ENCODE measurements at places on chromosomes 12 and 14.

DNA sequence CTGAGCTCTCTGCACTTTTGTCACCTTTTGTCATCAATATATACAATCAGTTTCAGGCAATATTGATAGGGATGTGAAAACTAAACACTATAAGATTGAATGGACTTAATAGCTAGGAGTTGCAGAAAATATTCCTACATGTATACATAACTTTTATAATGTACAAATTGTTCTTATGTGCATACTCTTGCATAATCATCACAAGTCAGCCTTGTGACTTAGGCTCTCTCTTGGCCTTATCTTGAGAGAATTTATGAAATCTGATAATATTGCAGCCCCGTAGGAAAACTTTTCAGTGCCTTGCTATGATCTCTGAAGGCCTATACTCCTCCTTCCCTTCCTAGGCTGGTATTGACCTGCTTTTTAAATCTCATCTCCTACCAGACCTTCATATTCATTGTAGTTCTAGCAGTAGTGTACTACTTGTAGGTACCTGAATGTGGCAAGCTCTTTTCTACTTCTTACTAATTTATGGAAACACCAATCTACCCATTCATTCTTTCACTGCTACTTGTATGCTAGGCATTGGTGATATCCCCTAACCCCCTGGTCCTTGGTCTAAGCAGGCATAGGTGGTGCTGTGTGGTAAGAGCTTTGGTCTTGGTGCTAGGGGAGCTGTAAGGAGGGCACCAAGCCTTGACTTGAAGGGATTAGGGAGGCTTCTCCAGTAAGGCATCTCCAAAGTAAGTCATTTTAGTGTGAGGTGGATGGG is 100.0 kb downstream of the PRKCH start:
- H3K27ac ChIP-seq = peak overlapping the region; percentile 10
- H3K36me3 ChIP-seq = peaks cover 64% of the 10 kb centered on the region
- DNase-seq = no peak
- H3K4me3 ChIP-seq = no peak overlapping the region
- no peaks in the 10 kb centered on the region for H3K27me3 ChIP-seq
- peaks cover 33% of the 10 kb centered on the region for H3K4me1 ChIP-seq

DNA sequence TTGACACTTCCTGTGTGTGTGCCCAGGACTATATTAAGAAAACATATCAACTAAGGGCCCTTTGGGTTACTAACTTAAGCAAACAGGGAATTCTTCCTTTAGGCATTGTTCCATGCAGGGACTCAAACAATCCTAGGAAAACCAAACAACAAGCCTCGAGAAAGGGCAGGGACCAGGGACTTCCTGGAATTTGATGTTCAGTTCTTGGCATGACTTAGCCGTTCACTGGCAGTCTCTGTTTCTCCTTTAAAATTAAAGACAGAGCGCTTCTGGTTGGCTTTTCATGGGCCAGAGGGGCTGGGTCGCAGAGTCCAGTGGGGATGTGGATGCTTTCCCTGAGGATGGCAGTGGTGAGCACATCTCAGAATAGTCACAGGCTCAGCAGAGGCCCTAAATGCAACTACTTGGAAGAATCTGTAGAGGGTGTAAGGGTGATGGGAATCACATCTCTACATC is 35.2 kb downstream of the RNFT2 start:
- no peaks in the 10 kb centered on the region for H3K27me3 ChIP-seq
- no peak overlapping the region for H3K4me3 ChIP-seq
- peaks cover 5% of the 10 kb centered on the region for H3K4me1 ChIP-seq
- H3K27ac ChIP-seq = no peak overlapping the region

DNA sequence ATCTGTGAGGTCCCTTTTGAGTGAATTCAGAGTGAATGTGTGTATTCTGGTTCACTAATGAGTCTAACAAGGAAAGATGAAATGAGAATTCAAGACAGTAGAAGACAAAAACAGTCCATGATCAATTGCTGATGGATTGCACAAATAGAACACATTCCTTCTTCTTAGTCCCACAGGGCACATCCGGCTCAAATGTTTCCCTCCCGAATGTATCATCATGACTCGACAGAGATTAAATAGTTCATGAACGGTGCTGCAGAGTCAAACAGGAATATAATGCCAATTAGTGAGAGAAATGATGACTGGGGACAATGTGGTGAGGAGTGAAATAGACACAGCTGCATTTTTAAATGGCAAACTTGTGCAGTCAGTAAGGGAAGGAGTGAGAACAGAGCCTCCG is 11.5 kb upstream of the SFSWAP start:
- peaks cover 7% of the 10 kb centered on the region for H3K4me1 ChIP-seq
- no peak overlapping the region for H3K4me3 ChIP-seq
- DNase-seq = no peak
- H3K27me3 ChIP-seq = peaks cover 3% of the 10 kb centered on the region

GRCh38 chr14:96103560-96104460 is 64.6 kb downstream of the C14orf132 start:
- H3K27ac ChIP-seq = no peak overlapping the region
- no peaks in the 10 kb centered on the region for H3K4me1 ChIP-seq
- no peak overlapping the region for H3K4me3 ChIP-seq
- H3K36me3 ChIP-seq = no peaks in the 10 kb centered on the region

- no peaks in the 10 kb centered on the region for H3K4me1 ChIP-seq
- H3K27me3 ChIP-seq = no peaks in the 10 kb centered on the region
- no peaks in the 10 kb centered on the region for H3K36me3 ChIP-seq
- H3K27ac ChIP-seq = no peak overlapping the region
Measured at GRCh38 chr14:104591506-104592291, 12.1 kb downstream of the C14orf180 start.

GRCh38 chr12:119740830-119741229 is 72.9 kb downstream of the PRKAB1 start:
- no peaks in the 10 kb centered on the region for H3K4me1 ChIP-seq
- no peak for DNase-seq
- no peak overlapping the region for H3K27ac ChIP-seq

GRCh38 chr12:45244561-45245343 is 28.9 kb downstream of the ANO6 start:
- H3K36me3 ChIP-seq = peaks cover 11% of the 10 kb centered on the region
- DNase-seq = no peak
- H3K27me3 ChIP-seq = no peaks in the 10 kb centered on the region
- peak overlapping the region; percentile 34 for H3K4me3 ChIP-seq

GRCh38 chr14:78324353-78324752 is 154.2 kb downstream of the NRXN3 start:
- DNase-seq = no peak
- H3K36me3 ChIP-seq = no peaks in the 10 kb centered on the region
- no peak overlapping the region for H3K4me3 ChIP-seq

GRCh38 chr14:104999361-104999760 is 13.8 kb downstream of the CLBA1 start:
- H3K27ac ChIP-seq = no peak overlapping the region
- H3K4me3 ChIP-seq = no peak overlapping the region
- no peaks in the 10 kb centered on the region for H3K27me3 ChIP-seq
- peaks cover 15% of the 10 kb centered on the region for H3K36me3 ChIP-seq

DNA sequence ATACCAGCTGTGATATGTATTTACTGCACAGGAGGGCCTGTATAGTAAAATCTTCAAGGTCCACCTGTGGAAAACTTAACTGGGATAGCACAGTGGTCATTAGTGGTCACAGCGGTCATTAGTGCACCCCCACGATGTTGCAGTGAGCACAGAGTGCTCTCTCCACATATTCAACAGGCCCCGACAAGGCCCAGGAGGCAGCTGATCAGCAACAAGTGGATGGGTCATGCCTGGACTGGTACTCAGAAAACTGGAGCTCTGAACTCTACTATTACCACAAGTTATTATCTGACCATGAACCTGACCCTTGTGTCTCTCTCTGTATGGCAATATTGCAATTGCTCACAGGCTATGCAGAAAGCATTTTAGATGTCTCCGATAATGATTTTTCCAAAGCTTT is 129.5 kb downstream of the SLC35F4 start:
- no peak overlapping the region for H3K27ac ChIP-seq
- no peaks in the 10 kb centered on the region for H3K27me3 ChIP-seq
- no peaks in the 10 kb centered on the region for H3K4me1 ChIP-seq
- DNase-seq = no peak

DNA sequence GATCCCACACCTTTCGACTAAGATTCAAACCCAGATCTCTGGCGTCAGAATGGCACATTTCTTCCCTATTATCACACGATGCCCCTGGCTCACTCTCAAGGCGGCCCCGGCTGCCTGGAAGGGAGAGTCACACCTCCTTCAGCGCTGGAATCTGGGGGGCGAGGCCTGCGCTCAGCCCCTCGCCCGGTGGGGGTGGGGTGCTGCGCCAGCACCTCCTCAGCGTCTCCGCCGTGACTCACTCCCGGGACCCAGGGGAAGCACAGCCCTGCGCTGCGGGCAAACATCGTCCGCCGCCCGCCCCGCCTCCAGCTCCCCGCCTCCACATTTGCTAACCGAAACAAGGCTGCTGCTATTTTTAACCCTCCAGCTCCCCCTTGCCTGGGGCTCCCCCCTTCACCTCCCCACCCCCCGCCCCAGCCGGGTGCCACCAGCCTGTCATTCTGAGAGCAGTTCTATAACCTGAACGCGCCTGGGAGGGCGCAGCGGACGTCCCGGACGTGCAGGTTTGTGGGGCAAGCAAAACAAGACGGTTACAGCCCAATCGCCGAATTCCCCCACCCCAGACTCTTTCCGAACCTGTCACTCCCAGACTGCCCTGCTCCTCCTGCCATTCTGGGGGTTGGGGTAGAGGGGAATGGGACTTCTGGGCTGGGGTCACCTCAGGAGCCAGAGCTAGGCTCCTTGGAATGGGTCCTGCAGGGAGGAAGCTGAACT is 6.7 kb downstream of the HDAC7 start:
- H3K4me3 ChIP-seq = peak overlapping the region; percentile 91
- peaks cover 48% of the 10 kb centered on the region for H3K36me3 ChIP-seq
- H3K27ac ChIP-seq = peak overlapping the region; percentile 96
- DNase-seq = peak; percentile 98
- no peaks in the 10 kb centered on the region for H3K27me3 ChIP-seq

DNA sequence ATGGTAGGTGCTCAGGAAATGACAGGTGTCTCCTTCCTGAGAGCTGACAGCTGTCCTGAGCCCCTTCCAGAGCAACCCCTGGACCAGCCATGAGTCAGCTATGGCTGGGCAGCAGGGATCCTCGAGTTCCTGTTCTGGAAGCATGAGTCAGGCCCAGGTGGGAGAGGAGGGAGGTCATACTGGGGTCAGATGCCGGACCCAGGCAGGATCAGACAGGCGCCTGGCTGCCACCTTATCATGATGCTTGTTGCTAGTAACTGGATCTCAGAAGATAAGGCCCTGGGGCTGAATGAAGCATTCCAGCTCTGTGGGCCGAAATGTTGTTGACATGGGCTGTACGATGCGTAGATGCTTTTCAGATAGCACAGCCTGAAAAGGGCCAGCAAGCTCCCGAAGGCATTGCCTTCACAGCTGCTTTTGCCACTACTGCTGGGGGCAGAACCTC is 17.4 kb upstream of the KRT7 start:
- no peaks in the 10 kb centered on the region for H3K4me1 ChIP-seq
- no peak for DNase-seq
- H3K27ac ChIP-seq = no peak overlapping the region
- H3K4me3 ChIP-seq = no peak overlapping the region

DNA sequence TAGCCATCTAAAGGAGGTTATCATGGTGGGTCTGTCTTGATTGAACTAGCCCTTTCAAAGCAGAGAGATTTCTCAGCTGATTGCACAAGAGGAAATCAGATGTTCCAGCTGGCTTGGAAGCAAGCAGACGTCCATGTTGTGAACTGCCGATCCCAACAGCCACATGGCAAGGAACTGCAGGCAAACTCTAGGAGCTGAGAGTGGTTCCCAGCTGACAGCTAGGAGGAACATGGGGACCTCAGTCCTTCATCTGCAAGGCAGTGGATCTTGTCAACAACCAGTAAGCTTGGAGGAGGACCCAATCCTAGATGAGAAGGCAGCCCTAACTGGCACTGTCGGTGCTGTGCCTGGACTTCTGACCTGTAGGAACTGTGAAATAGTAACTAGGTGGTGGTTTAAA is 7.7 kb downstream of the ACVR1B start:
- no peak for DNase-seq
- H3K36me3 ChIP-seq = peaks cover under 1% of the 10 kb centered on the region
- H3K4me3 ChIP-seq = no peak overlapping the region
- peaks cover 12% of the 10 kb centered on the region for H3K27me3 ChIP-seq
- peaks cover 2% of the 10 kb centered on the region for H3K4me1 ChIP-seq

DNA sequence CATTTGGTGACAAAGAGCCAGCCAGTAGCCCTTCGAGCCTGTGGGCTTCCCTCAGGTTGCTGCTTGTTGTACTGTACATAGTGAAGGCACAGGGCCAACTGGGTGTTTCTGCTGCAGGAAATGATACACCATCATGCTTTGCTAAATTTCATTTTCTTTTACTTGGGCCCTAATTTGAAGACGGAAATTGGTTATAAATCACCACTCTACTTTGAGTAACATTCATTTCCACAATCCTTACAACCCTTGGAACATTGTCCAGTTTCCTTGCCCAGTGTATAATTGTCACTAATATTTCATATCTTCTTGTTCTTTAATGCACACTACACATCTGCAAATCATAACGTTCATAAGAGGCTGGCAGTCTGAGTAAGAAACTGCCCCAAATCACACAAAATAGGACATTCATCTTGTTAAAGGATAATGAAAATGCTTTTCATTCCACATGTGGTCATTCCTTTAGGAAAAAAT is 30.2 kb downstream of the MSRB3 start:
- H3K27me3 ChIP-seq = peaks cover 24% of the 10 kb centered on the region
- H3K4me3 ChIP-seq = no peak overlapping the region
- no peak for DNase-seq
- no peaks in the 10 kb centered on the region for H3K4me1 ChIP-seq

DNA sequence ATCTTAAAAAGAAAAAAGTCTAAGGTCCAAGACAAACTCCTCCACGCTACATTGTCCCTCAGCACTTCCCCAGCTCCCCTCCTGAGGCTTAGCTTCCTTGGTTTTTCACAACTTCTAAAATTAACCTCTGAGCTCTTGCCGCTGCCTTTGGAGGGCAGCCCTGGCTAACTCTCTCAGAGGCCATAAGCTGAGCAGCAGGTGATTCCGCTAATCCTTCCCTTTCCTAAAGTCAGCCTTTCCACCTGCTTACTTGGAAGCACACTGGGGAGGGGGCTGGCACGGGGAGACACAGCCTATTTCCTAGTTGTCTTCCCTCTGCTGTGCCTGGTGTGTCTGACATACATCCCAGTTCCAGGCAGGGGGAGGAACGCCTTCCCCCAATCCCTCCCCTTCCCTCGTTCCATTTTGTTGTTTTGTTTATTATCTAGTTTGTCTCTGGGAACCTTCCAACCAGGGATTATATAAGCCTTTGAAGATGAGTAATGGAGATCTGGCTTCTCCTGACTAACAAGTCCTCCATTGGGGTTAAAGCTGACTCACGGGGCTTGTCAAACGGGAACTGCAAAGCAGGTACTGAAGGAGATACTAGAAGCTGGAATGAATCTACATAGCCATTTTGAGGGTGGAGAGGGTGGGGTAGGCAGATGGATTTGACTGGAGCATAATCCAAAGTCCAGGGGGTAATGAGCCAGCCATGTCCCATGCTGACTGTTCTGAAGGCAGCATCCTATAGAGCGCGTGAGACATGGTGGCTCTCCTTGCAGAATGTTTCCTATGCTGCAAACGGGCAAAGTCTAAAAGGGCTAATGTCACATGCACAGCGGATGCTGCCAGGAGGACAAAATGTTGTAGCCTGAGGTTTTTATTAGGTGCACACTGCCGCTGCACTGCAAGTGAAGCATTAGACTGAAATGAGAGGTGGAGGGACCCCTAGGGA is 230.8 kb downstream of the FOXN3 start:
- H3K4me3 ChIP-seq = no peak overlapping the region
- DNase-seq = no peak

- H3K4me3 ChIP-seq = peak overlapping the region; percentile 64
- peaks cover 2% of the 10 kb centered on the region for H3K27me3 ChIP-seq
- H3K27ac ChIP-seq = peak overlapping the region; percentile 49
- H3K4me1 ChIP-seq = peaks cover 6% of the 10 kb centered on the region
Measured at GRCh38 chr14:100317912-100318808, 5.0 kb upstream of the SLC25A47 start.
